NCI-H2227 treated with DMSO at 0.1 percent for 48 hours (cell line): ENCODE measurements at places on chromosomes 12 and 14.

GRCh38 chr14:89912667-89913211 lies 41.8 kb downstream of the EFCAB11 start:
- DNase-seq: peak; percentile 64

DNA sequence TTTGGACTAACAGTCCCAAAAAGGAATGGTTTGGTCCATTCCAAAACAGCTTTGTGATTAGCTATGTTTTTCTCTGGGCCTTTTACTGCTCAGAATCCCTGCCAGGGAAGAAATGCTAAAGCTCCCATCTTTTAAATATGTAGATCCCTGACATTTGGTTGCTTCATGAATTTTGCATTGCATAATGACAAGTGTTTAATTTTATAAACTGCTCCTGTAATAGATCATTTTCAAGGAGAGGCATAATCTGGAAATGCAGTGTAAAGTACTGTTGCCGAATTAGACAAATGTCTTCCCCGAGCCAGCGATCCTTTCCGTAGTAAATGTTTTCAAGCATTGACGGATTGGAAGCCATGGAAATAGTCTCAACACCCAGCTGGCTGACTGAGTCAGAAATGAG lies 291.3 kb upstream of the PRKD1 start:
- no peak for DNase-seq

DNA sequence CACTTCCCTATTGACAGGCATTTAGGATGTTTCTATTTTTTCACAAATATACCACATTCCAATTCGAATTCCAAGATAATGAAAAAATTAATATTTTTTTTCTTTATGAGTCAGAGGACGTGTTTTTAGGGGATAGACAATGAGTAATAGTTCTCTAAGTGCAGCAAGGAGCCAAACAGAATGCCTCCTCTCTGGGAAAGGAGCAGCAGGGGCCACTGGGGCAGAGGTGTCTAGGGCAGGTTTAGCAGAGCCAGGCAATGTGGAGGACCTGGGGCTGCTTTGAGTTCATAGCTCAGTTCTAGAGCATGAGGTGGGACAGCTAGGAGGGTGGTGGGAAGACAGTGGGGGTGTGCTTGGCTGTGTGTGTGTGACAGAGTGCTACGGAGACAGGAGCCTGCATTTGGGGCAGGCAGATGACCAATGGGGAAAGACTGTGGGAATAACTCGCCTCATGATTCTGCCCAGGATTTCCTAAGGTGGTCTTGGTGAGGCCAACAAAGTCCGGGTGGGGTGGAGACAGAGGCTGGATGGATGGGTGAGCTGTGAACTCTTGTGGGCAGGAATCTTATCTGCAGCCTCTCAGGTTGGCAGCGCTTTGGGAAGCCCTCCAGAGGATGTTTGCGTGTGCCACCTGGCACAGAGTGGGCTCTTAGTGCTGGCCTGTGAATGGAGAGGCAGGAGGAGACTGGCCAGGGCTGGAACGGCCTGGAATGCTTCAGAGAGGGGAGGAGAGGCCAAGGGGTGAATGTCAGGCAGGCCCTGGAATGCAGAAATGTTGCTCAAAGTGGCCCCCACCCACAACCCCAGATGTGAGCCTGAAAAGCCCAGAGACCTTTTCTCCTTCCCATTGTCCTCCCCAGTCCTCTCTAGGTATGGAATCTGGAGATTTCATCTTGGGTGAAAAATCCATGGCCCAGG lies 2.4 kb upstream of the KRT7 start:
- no peak for DNase-seq

DNA sequence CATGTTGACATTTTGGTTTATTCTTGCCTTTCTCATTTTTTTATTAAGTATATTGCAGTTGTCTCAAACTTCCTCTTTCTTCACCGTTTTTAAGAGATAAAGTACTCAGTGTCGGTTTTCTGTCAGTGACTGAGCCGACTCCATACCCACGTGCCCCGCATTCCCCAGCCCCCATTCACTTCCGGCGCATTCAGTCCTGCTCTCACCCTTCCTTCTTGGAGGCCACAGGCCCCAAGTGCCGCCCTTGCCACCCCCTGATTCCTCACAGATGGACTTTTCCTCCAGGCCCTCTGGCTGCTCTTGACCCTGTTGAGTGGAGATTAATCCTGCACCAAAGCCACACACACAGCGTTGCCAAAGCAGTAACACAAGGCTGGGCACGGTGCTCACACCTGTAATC lies 19.1 kb upstream of the DNAH10 start:
- DNase-seq: no peak

- no peak for DNase-seq
Observed at GRCh38 chr14:101926085-101926484, 38.3 kb upstream of the DYNC1H1 start.

DNA sequence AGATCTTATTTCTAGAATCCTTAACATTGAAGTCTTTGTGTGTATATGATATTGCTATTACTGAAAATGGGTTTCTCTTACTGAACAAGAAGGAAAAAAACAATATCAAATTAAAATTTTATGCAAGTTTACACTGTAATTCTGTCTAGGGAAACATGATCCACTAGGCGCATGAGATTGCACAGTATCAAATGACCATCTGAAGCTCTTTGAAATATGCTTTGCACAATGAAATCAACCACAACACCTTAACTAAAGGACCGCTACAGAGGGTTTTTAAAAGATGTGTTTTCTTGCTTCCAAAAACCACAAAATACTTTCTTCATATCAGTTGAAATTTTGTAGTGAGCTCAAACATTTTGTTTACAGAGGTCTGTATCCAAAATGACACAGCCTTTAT lies 15.1 kb upstream of the KERA start:
- no peak for DNase-seq

GRCh38 chr12:41264281-41264680 lies 76.2 kb downstream of the PDZRN4 start:
- DNase-seq: no peak

DNA sequence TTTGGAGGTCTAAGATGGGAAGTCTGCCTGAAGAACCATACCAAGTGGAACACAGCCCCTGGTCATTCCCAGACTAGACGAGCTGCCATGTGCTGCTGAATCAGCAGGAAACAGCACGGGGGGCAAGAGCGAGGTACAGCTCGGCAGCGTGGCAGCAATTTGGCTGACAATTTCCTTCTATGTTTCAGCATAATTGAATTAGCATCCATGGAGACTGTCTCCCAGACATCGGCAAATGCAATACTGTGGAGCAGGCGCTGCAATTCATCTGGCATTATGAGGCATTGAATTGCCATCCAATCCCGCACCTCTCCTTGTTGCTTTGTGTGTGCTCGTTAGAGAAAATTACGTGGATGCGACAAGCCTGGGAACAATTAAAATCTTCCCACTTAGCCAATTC lies 46.0 kb upstream of the CCDC60 start:
- DNase-seq: no peak

DNA sequence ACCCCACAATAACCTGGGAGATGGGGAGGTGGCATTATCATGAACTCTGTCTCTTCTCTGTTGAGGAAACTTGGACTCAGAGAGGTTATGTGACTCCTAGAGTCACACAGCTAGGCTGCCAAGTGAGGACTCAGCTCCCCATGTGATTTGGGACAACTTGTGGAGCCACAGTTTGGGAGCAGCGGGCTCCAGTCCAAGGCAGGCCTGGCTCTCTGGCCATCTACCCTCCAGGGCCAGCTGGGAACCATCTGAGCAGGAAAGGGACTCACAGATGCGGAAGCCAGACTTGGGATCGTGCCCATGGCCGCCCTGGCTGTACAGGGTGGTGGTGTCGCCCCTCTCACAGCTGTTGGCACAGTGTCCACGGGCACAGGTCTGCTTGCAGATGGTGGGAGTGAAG lies 59.1 kb downstream of the ISCA2 start:
- DNase-seq: no peak

DNA sequence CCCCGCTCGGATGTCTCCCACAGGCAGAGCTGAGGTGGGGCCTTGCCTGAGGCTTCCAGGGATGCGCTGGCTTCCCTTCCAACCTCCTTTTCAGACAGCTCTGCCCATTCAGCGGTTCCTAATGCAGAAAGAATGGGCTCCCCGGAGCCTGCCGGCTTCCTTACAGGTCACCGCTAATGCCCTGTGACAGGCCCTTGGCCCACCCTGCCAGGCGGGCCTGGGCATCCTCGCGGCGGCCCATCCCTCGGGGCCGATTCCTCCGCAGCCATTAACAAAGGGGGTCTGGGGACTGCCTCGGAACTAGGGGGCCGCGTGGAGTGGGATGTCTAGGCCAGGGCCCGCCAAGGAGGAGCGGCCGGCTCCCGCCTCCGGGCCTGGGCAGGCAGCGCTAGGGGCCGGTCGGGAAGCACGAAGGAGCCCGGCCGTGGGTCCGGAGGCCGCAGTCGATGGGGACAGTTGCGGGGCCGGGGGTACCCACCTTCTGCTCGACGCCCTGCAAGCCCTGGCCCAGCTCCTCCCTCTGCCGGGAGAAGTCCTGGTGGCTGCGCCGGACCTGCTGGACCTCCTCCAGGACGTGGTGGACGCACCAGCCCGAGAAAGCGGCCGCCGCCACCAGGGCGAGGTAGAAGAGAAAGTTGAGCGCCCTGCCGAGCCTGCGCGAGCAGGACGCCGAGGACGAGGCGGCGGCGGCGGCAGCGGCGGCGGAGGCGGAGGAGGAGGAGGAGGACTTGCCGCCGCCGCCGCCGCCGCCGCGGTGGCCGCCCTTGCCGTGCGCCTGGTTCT lies 738 bp downstream of the CKAP4 start:
- DNase-seq: peak; percentile 25

DNA sequence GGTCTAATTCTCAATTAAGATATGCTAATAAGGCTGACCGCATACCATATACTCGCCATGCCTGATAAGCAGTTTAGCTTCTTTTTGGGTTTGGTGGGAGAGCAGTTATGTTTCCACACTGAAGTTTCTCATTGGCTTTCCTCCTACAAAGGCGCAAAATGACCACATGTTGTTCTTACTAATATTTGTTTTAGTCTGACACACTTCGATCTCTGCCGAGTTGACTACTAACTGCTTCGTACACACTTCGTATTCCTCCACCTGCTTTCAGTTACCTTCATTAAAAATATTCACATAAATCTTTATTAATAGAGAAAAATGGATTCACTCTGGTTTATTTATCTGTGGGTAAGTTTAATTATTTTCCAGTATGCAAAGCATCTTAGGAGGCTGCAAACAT lies 41.7 kb downstream of the EMP1 start:
- DNase-seq: no peak

GRCh38 chr12:6560501-6561205 lies 4.8 kb upstream of the IFFO1 start:
- no peak for DNase-seq

DNA sequence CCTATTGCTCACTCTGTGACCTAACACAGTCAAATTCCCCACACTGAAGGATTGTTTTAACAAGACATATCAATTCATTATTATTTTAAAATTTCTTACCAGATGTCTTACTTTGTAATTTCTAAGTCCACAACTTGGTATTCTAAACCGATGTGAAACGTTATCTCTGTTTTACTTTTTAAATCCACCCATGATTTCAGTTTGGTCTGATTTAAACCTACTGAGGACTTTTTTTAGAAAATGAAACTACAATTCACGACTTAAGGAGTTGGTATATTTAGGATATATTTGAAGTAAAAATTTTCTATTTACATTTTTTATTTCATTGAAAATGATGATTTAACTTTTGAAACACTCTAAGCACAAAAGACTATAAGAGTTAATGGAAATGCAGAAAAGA lies 35.1 kb upstream of the GRIP1 start:
- no peak for DNase-seq

DNA sequence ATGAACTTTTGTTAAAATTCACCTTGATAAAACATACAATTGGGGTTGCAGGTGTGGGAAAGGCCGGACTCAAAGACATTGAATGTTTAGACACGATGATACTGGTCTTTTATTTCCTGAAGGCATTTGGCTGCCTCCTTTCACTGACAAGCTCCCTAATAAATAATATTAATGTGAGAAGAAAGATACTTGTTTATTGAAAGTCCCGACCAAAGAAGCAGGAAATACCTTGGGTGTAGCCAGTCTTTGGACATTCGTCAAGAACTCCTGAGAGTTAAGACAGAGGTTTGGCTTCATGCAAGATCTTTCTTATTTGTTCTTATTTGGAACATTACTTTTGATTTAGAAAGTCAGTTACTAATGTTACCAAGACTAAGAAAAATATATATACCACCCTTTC lies 1133.8 kb upstream of the SEL1L start:
- DNase-seq: no peak

GRCh38 chr12:115752913-115753726 lies 524.4 kb downstream of the MED13L start:
- peak; percentile 13 for DNase-seq

- DNase-seq: no peak
Observed at GRCh38 chr12:8913702-8914032, 642 bp upstream of the PHC1 start.

- no peak for DNase-seq
Observed at GRCh38 chr14:74144789-74145188, 60.0 kb downstream of the LIN52 start.

GRCh38 chr12:127270193-127270592 lies 996.8 kb upstream of the TMEM132C start:
- no peak for DNase-seq

GRCh38 chr12:103728323-103728722 lies 112.7 kb downstream of the NT5DC3 start:
- no peak for DNase-seq

GRCh38 chr14:91245029-91245428 lies 525 bp upstream of the GPR68 start:
- DNase-seq: no peak

DNA sequence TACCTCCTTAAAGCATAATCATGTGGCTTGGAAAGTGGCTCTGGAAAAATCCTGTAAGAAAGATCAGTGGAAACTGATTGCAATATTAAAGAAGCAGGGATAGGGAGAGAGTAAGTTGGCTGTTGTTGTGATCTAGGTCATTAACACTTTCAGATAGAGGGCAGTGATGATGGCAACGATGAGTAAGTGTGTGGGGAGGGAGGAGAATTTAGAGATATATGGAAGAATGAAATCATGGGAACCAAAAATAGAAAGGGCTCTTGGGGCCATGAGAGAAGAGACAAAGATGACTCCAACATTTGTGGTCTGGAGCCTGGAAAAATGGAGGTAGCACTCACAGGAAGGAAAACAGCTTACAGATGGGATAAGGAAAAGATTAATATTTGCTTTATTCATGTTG lies 23.3 kb downstream of the SNRPF start:
- no peak for DNase-seq

DNA sequence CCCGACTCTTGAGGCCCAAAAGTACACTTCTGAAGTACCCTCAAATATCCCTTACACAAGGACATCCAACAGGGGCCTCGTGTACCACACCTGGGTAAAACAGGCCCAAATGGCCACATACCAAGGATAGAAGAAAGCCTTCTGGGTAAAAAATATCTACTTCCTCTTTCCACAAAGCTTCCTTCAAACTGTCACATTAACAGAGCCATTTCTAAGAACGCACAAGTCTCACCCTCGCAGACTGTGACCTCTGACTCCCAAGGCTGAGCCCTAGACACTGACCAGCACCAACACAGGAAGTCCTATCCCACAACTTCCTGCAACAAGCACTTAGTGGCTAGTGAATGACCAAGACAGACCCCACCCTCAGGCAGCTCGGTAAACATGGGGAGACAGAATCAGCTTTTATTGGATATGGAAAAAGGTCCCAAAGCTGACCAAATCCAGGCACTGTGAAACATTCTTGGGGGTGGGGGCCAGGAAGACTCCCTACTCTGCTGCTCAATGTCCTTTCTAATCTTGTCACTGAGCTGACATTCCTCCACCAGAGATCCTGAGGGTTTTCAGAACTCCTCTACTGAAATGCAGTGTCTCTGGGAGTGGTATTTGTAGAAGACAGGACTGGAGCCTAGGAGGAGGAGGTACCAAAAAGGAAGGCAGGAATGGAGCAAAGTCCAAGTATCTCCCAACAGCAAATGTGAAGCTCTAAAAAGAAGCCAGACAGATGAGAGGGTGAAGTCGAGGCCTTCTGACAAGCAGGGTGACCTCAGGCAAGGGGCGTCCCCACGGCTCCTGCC lies 15.9 kb downstream of the KCTD10 start:
- no peak for DNase-seq
